A673 (cell line): ENCODE measurements at places on chromosomes 2 and 18. TPM values are rescaled to one million over a fixed set of nuclear protein-coding genes. Genes with fewer than 3 reads are reported as not detected.

GRCh38 chr2:150610670-150611279 is 123.3 kb upstream of the RND3 start:
- no peaks in the 10 kb centered on the region for H3K27me3 ChIP-seq
- no peaks in the 10 kb centered on the region for H3K36me3 ChIP-seq
- H3K4me3 ChIP-seq = no peak overlapping the region
- peak; percentile 40 for DNase-seq
- peaks cover 9% of the 10 kb centered on the region for H3K4me1 ChIP-seq
- no peak overlapping the region for H3K27ac ChIP-seq

DNA sequence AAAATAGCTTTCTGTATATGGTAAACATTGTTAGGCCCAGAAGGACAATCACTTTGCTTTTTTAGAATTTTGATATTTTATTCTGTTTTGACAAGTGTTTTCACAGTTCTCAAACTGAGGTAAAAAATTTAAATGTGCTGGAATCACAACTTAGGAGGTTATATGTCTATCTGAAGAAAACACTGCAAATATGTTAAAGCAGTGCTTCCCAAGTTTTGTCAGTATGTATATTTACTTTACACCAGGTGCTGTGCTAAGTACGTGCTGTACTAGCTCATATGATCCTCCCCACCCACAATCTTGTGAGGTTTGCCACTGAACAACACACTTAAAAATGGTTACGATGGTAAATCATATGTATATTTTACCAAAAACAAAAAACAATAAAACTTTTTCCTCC is 124.2 kb downstream of the CABYR start:
- H3K36me3 ChIP-seq = no peaks in the 10 kb centered on the region
- no peaks in the 10 kb centered on the region for H3K4me1 ChIP-seq
- H3K27ac ChIP-seq = no peak overlapping the region
- no peak for DNase-seq
- H3K4me3 ChIP-seq = no peak overlapping the region
- H3K27me3 ChIP-seq = no peaks in the 10 kb centered on the region

- H3K36me3 ChIP-seq = no peaks in the 10 kb centered on the region
- H3K4me1 ChIP-seq = no peaks in the 10 kb centered on the region
- H3K27ac ChIP-seq = no peak overlapping the region
Measured at GRCh38 chr2:42964439-42965083, 172.2 kb upstream of the HAAO start.

- no peak overlapping the region for H3K4me3 ChIP-seq
- H3K36me3 ChIP-seq = no peaks in the 10 kb centered on the region
- no peak overlapping the region for H3K27ac ChIP-seq
- DNase-seq = no peak
- H3K4me1 ChIP-seq = no peaks in the 10 kb centered on the region
- H3K27me3 ChIP-seq = no peaks in the 10 kb centered on the region
Measured at GRCh38 chr2:109369671-109370191, 240.7 kb downstream of the SH3RF3 start.

Gene FIGN
- 0.22 and 0.24 TPM in 2 replicates for total RNA-seq
